Prostate gland (tissue), 2 donors: ENCODE measurements at places on chromosomes 6 and 20. TPM values are rescaled to one million over a fixed set of nuclear protein-coding genes. Genes with fewer than 3 reads are reported as not detected.

The PHACTR1 gene
- total RNA-seq: 1.3 TPM

The DLL1 gene
- total RNA-seq: 16.0 TPM

The HLA-DPA1 gene
- 73.7 TPM for total RNA-seq

The COL10A1 gene
- not detected for total RNA-seq

The SLC17A9 gene
- 3.5 TPM for total RNA-seq

The MACROD2 gene
- total RNA-seq: 19.4 TPM

The MYLIP gene
- total RNA-seq: 58.1 TPM

DNA sequence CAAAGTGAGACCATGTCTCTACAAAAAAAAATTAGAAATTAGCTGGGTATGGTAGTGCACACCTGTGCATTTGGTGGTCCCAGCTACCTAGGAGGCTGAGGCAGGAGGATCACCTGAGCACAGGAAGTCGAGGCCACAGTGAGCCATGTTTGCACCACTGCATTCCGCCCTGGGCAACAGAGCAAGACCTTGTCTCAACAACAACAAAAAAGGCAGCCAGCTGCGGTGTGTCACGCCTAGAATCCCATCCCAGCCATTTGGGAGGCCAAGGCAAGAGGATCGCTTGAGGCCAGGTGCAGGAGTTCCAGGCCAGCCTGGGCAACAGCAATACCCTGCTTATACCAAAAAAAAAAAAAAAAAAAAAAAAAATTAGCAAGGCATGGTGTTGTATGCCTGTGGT lies 1.1 kb upstream of the BAK1 start:
- DNase-seq: no peak
- H3K27me3 ChIP-seq: no peaks in the 10 kb centered on the region
- H3K36me3 ChIP-seq: no peaks in the 10 kb centered on the region

GRCh38 chr6:10591422-10592160 lies 70.4 kb downstream of the GCNT2 start:
- H3K27me3 ChIP-seq: no peaks in the 10 kb centered on the region
- peaks cover 3% of the 10 kb centered on the region for H3K4me1 ChIP-seq
- H3K36me3 ChIP-seq: no peaks in the 10 kb centered on the region
- DNase-seq: no peak
- no peak overlapping the region for H3K27ac ChIP-seq
- H3K4me3 ChIP-seq: no peak overlapping the region

DNA sequence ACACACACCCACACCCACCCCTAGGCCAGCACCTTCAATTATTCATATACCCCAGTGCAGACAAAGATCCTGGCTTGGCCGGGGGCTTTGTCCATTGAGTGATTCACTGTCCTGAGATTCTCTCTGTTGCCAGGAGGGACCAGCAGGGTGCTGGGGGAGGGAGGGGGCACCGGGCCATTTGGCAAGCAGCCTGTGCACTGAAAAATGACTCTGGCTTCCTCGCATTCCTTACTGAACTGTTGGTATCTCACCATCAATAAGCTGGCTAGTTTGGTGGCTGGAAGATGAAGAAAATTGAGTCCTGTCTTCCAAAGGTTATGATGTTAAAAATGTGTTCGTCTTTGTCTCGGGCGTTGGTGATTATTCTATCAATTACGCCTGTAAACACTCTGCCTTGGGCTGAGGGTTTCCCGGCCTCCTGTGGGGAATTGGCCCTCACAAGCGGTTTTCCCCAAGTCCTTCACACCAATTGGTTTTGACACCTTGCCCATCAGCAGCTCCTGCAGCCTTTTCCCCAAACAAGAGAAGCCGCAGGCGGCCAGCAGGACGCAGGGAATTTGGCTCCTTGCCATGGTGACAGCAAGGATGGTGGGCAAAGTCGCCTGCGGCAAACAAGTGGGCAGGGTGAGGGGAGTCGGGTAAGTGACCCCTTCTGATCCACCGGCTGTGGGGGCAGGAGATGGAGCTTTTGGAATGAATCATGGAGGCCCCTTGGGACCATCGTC lies 4.9 kb downstream of the VSTM2L start:
- H3K4me1 ChIP-seq: no peaks in the 10 kb centered on the region
- DNase-seq: no peak
- H3K36me3 ChIP-seq: no peaks in the 10 kb centered on the region
- no peaks in the 10 kb centered on the region for H3K27me3 ChIP-seq

- H3K27me3 ChIP-seq: no peaks in the 10 kb centered on the region
- H3K4me3 ChIP-seq: peak within 1 kb of the TSS; percentile 36
- DNase-seq: peak; percentile 78
- no peaks in the 10 kb centered on the region for H3K36me3 ChIP-seq
- H3K4me1 ChIP-seq: peaks cover 8% of the 10 kb centered on the region
Observed at GRCh38 chr20:49982346-49983122, at the start of gene SNAI1. TSS of gene SNAI1 (plus strand) at chr20:49982980. CDS start at chr20:49983060, 80 bp downstream.

GRCh38 chr20:9474835-9475415 lies 39.5 kb upstream of the LAMP5 start:
- no peak overlapping the region for H3K27ac ChIP-seq
- no peak for DNase-seq
- no peaks in the 10 kb centered on the region for H3K4me1 ChIP-seq
- no peaks in the 10 kb centered on the region for H3K36me3 ChIP-seq

DNA sequence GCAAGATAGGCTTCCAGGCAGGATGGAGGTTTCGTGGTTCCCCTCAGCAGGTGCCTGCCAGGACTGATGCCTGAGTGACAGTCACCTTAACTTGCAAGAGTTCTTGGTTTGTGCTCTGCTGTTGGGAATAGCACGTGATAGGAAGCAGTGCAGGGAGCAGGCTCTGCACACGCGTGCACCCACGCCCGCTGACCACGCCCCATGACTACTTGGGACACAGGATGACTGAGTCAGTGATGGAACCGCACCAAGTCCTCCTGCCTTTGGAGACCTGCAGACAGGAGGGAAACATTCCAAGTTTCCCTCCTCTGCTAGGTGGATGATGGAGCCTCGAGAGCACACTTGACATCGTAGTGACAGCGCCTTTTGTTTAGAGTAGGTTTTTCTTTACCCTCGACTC lies 164.2 kb downstream of the DTNBP1 start:
- H3K27me3 ChIP-seq: no peaks in the 10 kb centered on the region
- no peak for DNase-seq
- H3K36me3 ChIP-seq: no peaks in the 10 kb centered on the region
- H3K4me1 ChIP-seq: no peaks in the 10 kb centered on the region
- H3K4me3 ChIP-seq: no peak overlapping the region
- no peak overlapping the region for H3K27ac ChIP-seq

DNA sequence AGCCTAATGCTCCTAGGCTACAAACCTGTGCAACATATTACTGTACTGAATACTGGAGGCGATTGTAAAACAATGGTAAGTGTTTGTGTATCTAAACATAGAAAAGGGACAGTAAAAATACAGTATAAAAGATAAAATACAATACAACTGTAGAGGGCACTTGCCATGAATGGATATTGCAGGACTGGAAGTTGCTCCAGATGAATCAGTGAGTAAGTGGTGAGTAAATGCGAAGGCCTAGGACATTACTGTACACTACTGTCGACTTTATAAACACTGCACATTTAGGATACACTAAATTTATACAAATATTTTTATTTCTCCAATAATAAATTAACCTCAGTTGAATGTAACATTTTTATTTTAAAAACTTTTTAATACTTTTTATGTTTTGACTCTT lies 485.0 kb downstream of the MMUT start:
- H3K4me3 ChIP-seq: no peak overlapping the region
- no peaks in the 10 kb centered on the region for H3K4me1 ChIP-seq
- H3K36me3 ChIP-seq: no peaks in the 10 kb centered on the region
- no peak for DNase-seq

DNA sequence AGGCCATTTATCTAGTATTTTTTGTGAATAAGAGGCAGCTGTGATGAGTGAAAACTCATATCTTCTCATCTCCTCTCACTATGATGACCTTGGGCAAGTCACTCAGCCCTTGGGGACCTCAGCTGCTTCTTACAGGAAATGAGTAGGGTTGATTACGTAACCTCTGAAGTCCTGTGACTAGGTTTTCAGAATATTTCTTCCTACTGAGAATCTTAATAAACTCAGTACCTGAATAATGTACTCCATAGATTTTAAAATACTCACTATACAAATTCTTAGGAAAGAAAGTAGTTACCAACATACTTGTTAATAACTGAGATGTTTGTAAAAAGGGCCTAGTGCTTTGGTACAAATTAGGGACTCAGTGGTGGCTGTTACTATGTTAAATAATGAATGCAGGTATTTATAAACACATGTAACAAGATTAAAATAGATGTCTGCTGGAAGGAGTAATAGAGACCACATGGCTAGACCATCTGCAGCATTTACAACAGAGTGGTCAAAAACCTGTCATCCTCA lies 60.9 kb downstream of the RPRD1B start:
- H3K4me3 ChIP-seq: no peak overlapping the region
- DNase-seq: no peak
- no peak overlapping the region for H3K27ac ChIP-seq
- H3K4me1 ChIP-seq: no peaks in the 10 kb centered on the region
- H3K27me3 ChIP-seq: no peaks in the 10 kb centered on the region

- no peak for DNase-seq
- H3K36me3 ChIP-seq: no peaks in the 10 kb centered on the region
- no peaks in the 10 kb centered on the region for H3K4me1 ChIP-seq
- no peaks in the 10 kb centered on the region for H3K27me3 ChIP-seq
Observed at GRCh38 chr6:167851370-167851952, 24.8 kb downstream of the AFDN start.
